SK-N-DZ (cell line): ENCODE measurements at places on chromosomes 12 and 14.

GRCh38 chr14:75427482-75428229 lies at the start of gene JDP2:
Gene JDP2, plus strand, starts transcription at chr14:75428022. Its CDS starts 9,899 bp downstream, at chr14:75437921.
- peak; percentile 24 for DNase-seq

- no peak for DNase-seq
These were observed 97.9 kb upstream of the RESF1 start for GRCh38 chr12:31861360-31861759.

DNA sequence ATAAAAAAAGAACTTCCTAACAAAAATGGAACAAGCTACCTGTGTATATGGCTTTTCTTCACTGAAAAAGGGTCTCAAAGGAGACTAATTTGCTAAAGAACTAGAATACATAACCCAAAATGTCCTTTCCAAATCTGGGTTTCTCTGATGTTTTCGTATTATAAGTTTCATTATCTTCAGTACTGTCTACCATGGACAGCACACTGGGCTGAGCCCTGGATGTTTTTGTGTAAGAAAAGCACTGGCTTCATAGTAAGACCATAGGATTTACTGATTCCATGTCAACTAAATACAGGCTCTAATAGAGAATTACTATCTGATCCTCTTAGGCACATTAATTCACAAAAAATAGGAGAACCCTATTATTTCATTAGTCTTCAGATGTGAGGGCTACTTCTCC lies 94.3 kb upstream of the GPHB5 start:
- no peak for DNase-seq

- no peak for DNase-seq
These were observed 581.7 kb downstream of the DIO2 start for GRCh38 chr14:79629411-79630287.

- DNase-seq, result no peak
These were observed 8.4 kb upstream of the KRT80 start for GRCh38 chr12:52200086-52200780.

- no peak for DNase-seq
These were observed 9.2 kb downstream of the NIN start for GRCh38 chr14:50821510-50822464.

DNA sequence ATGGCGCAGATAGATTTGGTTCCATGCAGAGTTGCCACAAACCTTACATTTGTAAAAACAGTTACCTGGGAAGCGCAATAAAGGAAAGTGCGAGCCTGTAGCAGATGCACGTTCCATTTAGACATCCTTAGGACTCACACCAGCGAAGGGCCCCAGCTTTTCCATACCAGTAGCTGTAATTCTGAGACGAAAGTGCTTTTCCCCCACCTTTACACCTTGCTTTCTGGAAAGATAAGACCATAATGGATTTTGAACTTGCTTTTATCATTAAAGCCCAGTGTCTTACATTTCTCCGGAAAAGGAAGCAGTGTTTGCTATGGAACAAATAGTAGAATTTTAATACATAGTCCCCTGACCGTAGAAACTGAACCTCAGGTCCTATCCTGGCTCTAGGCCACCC lies 616 bp upstream of the CCDC77 start:
- DNase-seq, result peak; percentile 12

- no peak for DNase-seq
These were observed 1317.6 kb downstream of the TMEM121 start for GRCh38 chr14:106843951-106844483.
